ENCODE measurements at places on chromosomes 16 and 17.
A peak's percentile ranks its signal among the peaks of the same experiment; 100 is the strongest.

GRCh38 chr16:8893426-8893825, 11.3 kb downstream of the LITAFD start:
- no peak for DNase-seq

GRCh38 chr17:31390748-31391495, 553 bp upstream of the RAB11FIP4 start:
- no peak for DNase-seq

GRCh38 chr16:88430524-88431446, 22.3 kb upstream of the ZFPM1 start:
- DNase-seq, result peak; percentile 16

DNA sequence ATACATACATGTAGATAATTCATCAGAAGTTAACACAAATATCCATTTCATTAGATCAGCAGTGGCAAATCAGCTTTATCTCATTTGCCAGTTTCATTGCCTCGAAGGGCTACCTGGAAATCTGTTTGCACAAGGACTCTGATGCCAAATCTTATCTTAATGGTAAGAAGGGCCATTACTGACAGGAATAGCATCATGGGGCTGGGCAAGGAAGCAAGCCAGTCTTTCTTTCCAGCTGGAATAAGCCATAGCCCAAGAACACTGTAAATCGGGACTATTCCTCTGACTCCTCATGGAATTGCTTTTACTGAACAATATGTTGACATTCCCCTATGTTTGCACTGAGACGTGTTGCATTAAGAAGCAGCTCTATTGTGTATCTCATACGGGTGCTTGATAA, 101.4 kb upstream of the CLEC3A start:
- DNase-seq, result no peak

DNA sequence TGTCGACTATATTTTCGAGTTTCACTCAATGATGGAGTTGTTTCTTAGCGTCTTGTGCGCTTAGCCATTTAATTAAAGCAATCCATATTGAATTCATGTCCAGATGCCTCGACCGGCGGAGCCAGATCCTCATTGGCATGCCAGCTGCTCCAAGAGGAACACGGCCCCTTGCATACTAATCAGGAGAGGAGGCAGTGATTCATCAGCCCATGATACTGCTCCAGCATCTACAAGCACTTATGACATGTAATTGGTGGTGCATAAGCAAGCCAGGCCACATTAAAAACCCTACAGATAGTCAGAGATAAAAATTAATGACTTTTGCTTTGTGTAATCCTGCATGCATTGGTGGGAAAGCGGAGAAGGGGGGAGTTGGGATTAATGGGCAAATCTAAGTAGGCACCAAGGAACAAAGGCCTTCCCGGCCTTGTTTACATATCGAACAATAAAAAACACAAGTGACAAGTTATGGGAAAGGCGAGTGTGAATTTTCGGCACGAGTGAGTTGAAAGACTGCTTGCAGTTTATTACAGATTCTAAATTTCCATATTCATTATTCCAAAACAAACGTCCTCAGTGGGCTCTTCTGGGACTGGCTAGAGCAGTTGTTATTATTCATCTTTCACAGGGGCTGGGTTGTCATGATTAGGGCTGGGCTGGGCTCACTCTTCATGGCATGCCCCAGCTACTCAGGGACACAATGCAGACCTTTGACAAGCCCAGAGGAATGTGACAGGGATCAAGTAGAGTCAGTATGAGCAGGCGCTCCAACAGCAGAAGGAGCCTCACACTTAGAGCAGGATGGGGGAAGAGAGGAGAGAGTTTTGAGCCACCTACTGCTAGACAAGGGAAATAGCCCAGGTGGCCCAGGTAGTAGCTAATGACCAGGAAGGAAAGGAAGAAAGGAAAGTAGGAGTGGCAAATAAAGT, 281.7 kb upstream of the ZFHX3 start:
- no peak for DNase-seq
